ENCODE measurements at places on chromosomes 12 and 14.

DNA sequence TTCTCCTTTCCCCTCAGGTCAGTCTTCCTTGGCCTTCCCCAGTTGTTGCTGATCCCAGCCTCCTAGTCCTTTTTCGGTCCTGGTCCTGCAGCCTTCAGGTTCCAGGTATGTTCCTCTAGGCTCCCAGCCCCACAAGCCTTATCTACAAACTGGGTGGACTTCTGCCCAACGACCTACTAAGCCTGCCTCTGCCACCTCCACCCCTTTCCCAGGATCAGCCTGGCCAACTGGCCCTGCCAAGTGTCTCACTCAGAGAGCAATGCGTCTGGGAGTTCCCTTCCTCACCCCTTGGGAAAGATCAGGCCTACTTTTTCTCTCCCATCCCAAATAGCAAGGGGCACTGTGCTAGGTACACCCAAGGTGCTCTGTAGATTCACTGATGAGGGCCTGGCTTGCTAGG is at the start of gene SERPINA12:
Gene SERPINA12, minus strand, starts transcription at position 114 of the 400 bp plus-strand sequence. CDS start 11,072 bp downstream, outside the sequence.
- no peak for DNase-seq

GRCh38 chr12:50597200-50598195 is 92.7 kb downstream of the DIP2B start:
- DNase-seq = peak; percentile 15

DNA sequence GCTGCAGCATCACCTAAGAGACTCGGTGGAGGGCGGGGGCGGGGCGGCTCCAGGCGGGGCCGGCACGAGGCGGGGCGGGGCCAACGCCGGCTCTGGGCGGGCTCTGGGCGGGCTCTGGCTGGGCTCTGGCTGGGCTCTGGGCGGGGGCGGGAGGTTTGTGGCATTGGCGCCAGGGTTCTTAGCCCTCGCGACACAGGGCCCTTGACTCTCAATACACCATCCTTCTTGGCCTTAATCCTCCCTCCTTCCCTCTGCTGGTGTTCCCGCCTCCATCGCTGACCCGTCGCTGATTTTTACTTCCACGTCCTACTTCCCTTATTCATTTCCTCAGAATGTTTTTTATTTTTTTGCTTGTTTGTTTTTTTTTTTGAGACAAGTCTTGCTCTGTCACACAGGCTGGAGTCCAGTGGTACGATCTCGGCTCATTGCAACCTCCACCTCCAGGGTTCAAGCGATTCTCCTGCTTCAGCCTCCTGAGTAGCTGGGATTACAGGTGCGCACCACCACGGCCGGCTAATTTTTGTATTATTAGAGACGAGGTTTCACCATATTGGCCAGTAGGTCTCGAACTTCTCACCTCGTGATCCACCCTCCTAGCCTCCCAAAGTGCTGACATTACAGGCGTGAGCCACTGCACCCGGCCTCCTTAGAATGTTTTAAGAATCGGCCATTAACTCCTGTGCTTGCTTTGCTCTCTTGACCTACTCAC is at the start of gene BLTP3B:
Gene BLTP3B, minus strand, starts transcription at position 24 of the 709 bp plus-strand sequence. CDS start 239 bp downstream, outside the sequence.
- DNase-seq = peak; percentile 89

DNA sequence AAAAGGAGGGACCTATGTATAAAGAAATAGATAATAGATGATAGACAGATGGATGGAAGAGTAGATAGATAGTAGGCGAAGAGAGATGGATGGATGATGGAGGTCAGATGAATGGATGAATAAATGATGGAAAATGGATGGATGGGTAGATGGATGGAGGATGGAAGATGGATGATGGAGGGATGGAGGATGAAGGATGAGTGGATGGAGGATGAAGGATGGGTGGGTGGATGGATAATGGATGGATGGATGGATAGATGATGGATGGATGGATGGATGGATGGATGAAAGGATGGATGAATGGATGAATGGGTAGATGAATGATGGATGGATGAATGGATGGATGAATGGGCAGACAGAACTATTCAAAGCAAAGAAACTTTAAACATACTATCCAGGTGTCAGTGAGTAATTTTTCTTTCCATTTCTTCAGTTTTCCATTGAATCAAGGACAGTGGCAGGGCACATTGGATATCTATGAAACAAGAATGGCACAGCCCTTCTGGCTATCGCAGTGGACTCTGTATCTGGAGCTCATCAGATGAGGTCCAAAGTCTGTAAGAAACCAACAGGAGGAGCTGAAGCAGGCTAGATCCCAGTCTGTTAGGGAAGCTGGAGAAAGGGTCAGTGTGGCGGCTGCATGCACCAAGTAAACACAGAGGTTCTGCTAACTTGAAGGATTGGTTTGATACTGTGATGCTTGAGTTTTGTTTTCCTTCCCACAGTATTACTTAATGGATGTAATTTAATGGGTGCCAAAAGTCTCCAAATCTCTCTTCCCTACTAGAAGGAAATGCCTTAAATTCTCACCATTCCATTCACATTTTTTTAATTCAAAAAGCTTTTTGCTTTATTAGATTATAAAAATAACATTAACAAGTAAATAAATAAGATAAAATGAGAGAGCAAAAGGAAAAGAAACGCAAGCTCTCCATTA is 18.1 kb upstream of the MED13L start:
- DNase-seq = no peak

GRCh38 chr14:104442631-104443390 is 136.8 kb upstream of the C14orf180 start:
- DNase-seq = no peak

DNA sequence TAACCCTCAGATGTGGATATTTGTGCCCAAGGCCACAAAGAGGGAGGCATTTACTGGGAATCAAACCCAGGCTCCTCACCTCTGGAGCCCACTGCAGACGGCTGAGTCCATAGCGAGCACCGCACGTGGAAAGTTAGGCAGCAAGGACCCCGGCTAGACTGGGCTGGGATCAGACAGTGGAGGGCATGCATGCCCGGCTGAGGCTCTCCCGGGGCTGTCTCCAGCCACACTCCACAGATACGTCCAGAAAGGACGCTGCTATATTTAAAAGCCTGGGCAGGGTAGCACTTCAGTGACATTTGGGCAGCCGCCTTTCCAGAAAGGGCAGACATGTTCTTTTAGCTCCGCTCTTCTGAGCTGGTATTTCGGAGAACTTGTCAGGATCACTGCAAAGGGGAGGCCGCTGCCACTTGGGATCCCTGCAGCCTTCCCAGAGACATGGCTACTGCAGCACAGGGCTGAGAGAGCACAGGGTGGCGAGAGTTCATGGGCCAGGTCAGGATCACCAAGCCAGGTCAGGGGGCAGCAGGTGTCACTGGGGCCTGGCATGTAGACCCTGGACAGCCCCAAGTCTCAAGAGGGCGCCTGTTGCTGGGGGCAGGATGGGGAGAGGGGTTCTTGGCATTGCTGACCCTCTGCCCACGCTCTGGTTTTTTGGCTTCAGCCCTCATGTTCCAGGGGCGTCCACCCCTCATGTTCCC is 121.7 kb downstream of the PHETA1 start:
- no peak for DNase-seq

DNA sequence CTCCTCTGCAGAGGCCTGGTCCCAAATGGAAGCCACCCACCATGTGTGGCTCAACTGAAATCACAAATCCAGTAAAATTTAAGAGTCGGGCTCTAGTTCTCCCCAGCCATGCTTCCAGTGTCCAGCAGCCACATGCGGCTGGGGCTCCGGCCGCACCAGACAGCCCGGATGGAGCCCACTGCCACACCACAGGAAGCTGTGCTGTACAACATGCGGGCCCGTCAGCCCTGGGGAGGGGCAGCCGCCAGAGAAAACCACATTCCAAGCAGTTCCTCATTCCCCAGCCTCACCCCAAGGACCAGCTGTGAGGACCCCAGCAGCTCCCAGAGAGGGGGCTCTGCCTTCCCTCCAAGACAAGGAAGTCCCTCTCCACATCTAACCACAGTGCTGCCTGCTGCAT is 135.0 kb downstream of the NCOR2 start:
- peak; percentile 16 for DNase-seq

DNA sequence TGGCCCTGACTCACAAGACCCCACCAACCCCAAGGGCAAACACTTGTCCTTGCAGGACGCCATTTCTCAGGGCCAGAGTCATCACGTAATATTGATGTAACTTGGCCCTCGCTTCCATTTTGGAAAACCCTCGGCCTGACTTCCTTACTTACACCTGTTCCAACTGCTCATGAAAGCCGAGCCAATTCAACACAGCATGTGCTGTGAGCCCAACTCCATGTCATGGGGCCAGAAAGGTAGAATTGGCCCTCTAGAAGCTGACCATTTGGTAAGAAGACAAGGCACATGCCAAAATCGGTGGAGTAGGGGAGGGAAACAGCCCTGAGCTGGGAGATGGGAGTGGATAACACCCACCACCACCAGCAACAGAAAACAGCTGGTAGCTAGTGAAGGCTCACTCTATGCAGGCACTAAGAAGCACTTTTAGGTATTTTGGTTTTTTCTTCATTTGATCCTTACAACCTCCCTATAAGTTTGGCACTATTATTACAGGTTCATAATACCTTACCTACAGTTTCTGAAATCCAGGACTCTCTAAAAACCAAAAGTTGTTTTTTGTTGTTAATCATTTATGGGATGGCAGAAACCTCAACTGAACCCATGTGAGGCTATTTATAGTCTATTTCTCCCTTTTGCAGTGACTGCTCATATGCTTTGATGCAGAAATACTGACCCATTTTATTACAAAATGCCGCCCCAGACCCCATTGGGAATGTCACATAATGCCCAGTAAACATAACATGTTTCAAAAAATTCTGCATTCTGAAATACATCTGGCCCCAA is 6.5 kb downstream of the TTC7B start:
- no peak for DNase-seq

- no peak for DNase-seq
Observed at GRCh38 chr14:80634106-80634758, 307.3 kb downstream of the CEP128 start.

DNA sequence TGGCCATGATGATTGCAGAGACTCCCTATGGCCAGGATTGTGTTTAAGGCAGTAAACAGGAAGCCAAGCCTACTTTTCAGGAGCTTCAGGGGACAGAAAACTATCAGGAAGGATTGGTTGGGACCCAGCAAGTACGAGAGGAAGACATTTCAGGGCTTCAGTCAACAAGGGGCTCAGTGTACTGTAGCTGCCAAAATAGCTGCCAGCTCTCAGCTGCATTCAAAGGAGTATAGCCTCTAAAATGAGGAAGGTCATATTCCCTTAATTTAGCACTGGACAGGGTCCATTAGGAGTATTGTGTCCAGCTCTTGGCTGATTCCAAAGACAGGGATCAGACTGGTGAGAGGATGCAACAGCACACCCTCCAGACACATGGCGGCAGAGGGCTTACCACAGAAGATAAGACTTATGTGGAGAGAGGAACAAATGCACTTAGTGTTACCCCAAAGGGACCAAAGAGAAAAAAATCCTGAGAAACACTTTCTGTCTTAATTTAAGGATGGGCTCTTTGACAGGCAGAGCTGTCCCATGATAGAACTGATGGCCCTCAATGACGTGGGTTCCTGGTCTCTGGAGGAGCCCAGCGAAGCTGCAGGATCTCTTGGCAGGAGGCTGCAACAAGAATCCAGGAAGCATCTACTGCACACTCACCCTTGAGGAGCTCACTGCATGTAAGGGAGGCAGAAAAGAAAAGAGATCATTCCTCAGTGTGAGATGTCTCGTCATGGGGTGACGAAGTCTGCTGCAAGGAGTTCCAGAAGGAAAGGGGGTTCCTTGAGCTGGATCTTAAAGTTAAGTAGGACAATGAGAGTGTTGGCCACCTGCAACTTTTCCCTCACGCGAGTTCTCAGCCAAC is 14.8 kb downstream of the BDKRB1 start:
- no peak for DNase-seq

DNA sequence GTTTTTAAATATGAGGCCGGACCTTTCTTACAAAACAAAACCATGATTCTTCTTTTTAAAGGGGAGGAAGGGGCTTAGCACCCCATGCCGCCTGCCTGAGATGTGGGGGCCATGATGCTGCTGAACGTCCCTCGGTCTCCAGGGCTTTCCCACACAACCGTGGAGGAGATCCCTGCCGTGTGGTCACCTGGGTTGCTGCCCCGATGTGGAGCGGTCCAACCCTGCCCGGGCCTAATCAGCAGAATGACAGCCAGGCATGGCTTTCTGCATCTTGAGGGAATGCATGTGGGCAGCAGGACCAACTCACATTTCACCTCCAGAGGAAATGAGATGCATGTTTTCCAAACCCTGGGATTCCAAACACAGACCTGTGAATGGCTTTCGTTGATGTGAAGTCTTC is 48.9 kb upstream of the C14orf180 start:
- DNase-seq = no peak

DNA sequence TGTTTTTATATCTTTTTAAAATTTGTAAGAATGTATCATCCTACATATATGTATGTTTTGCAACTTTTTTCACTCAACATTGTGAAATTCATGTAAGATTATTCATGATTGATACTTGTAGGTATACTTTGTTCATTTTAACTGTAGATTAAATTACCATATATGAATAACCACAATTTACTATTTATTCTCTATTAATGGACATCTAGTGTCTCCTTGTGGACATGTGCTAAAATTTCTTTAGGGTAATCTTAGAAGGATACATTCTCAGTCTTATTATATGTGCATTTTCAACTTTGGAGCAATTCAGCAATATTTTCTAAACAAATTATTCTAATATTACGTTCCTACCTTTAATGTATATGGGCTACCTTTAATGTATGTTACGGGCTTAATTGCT is 192.4 kb downstream of the FUT8 start:
- DNase-seq = no peak

DNA sequence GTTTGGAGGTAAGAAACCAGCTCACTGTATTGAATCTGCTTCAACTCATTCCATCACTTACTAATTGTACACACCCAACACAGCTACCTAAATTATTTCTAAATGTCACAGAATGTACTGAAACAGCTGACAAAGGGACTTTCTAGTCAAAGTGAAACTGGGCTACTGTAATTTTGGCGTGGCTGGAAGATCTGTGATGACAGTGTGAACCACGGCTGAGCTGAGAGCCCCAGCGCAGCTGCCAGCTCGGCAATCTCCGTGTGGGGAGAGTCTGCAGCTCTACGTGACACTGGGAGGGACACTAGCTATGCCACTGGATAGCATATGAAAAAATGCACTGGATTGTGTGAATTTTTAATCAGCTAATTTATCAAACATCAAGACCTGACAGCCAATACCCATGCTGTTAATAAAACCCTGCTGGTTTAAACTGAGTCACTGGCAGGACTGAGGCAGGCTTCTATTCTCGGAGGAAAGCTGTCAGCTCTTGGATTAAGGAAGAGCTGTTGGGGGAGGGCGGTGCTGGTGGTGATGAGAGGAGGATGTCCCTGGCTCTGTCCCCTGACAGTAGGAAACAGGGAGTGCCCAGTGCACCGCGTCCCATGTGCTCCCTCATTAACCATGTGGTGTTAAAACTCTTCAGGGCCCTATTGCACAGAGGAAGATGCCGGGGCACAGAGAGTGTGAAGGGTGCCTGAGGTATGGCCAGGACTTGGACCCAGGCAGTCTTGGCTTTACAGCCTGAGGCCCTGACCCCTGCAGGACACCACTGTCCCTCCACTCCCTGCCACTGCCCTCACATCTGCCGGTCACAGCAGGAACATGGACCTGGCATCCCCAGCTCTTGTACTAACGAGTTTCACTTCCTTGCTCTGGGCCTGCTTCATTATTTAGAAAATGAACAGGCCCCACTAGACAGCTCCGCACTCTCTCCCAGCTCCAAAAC is 13.3 kb downstream of the SLC15A4 start:
- DNase-seq = no peak

DNA sequence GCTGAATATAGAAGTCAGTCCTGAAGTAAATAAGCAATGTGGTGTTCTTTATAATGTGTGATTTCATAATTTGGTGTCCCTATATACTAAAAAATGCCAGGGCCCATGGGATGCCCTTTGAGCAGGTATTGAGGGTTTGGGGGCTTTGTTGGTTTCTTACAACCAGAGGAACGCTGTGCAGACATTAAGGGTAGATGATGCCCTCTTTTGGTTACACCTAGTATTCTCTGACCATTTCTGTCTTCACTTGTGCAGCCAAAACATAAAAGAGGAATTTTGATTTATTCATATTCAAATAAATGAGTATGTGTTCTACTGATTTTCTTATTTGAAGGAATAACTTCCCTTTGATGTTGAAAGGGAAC is 3.0 kb downstream of the LGR5 start:
- DNase-seq = no peak

All from CD4-positive, alpha-beta T cell treated with Interferon alpha-2 for 1 hour (primary cell).